Ascending aorta (tissue), 2 donors: ENCODE measurements at places on chromosomes 11 and 22.

- H3K27ac ChIP-seq, result no peak overlapping the region
- no peaks in the 10 kb centered on the region for H3K4me1 ChIP-seq
- no peak for DNase-seq
- no peak overlapping the region for H3K4me3 ChIP-seq
Observed at GRCh38 chr11:19393941-19394340, 153.2 kb upstream of the E2F8 start.

DNA sequence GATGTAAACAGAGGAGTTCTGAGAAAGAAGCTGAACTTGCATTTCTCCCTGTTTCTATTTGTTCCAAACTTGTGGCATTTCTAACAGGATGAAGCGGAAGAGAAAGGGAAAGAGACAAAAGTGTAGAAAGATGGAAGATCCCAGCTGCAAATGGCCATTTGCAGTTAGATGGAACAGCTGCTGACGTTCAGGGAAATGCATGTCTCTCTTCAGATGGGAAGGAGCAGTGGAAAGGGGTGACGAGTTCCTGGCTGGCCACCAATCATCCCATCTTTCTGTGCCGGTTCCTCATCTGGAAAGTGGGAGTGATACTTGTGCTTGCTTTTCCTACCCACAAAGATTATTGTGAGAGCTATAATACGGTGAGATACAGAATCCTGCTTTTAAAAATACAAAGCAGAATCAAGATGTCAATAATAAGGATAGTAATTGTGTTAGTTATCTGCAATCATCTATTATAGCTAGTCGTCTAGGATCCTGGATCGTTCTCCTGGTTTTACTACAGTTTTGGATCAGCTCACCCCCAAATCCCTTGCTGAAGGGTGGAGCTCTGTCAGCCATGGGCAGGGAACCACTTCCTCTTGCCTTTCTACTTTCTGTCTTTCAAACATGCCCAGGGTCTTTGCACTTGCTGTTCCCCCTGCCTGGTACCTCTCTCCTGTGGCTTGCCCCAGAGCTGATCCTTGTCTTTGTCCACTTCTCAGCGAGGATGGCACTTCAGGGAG is 1.2 kb upstream of the TIMP3 start:
- H3K4me1 ChIP-seq, result no peaks in the 10 kb centered on the region
- DNase-seq, result no peak
- H3K27ac ChIP-seq, result peak overlapping the region; percentile 77

DNA sequence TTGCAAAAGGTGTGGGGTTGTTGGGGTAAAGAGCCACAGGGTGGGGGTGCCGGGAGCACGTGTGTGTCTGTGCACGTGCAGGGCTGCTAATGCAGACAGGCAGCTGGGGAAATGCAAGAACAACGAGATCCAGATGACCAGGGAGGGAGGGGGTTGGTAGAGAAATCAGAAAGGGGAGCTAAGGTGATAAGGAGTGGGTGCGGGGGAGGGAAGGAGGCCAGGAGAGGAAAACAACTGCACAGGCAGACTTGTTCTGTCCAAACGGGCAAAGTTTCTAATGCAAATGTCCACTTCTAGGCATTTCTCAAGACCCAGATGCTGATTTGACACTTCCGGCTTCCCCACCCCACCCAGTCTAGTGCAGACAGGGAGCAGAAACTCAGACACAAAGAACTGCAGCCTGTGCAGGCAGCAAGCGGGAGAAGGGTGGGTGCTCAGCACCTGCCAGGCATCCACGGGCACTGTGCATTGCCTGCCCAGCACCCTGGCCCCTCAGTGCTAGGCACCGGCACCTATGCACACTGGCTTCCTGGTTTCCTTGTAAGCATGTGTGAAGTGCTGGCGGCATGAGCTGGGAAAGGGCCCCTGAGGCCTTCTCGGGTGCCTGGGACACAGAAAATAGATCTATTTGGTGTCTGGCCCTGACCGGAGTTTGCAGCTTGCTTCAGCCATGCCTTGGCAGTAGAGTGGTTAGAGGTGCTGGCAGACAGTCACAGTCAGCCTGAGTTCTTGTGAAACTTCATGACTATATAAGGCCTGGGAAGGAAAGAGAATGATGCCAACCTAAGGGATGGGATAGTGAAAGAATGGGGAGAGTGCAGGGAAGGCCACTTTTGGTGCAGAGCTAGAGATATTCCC is 220.1 kb upstream of the SORL1-AS1 start:
- no peak overlapping the region for H3K4me3 ChIP-seq
- H3K27ac ChIP-seq, result peak overlapping the region; percentile 72
- no peaks in the 10 kb centered on the region for H3K27me3 ChIP-seq

GRCh38 chr11:110728476-110728875 is 16.2 kb upstream of the ARHGAP20 start:
- no peak for DNase-seq
- no peaks in the 10 kb centered on the region for H3K36me3 ChIP-seq
- H3K27ac ChIP-seq, result no peak overlapping the region
- H3K4me3 ChIP-seq, result no peak overlapping the region
- no peaks in the 10 kb centered on the region for H3K4me1 ChIP-seq
- H3K27me3 ChIP-seq, result no peaks in the 10 kb centered on the region

- no peak overlapping the region for H3K4me3 ChIP-seq
- no peaks in the 10 kb centered on the region for H3K4me1 ChIP-seq
- DNase-seq, result no peak
- no peaks in the 10 kb centered on the region for H3K27me3 ChIP-seq
Observed at GRCh38 chr11:83554876-83555275, 268.7 kb upstream of the CCDC90B start.

- no peak overlapping the region for H3K4me3 ChIP-seq
- DNase-seq, result no peak
- no peaks in the 10 kb centered on the region for H3K4me1 ChIP-seq
Observed at GRCh38 chr11:132024587-132025295, 654.3 kb downstream of the NTM start.

DNA sequence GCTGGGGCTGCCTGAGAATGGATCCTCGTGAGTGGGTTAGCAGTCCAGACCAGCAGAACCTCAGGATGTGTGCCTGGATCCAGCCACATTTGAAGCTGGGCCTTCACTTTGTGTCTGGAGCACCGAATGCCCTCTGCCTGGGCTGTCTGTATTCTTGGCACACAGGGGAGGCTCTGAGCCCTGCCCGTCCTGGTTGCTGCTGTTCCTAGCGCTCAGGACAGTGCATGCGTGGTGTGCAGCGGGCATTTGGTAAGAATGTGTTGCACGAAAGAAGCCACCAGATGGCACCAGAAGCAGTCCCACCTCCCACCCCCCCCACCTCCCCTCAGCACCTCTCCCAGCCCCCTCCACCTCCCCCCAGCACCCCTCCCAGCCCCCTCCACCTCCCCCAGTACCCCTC is 4.1 kb upstream of the MAPK11 start:
- peaks cover 45% of the 10 kb centered on the region for H3K36me3 ChIP-seq
- H3K4me3 ChIP-seq, result no peak overlapping the region
- DNase-seq, result no peak

DNA sequence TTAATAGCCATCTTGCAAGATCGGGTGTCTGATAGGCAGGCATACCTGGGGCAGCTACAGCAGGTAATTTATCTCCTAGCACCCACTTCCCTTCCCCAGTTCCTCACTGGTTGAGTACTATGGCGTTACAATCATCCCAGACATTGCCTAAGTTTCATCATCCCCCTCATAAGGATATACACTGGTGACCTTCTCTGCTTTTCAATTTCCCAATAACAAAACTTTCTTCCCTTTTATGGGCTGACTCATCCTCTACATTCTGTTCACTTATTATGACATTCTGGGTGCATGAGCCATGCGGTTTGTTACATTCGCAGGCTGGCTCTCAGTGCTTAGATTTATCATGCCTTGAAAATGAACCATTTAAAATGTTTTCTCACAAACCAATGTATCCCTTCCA is 5.0 kb upstream of the MRPL11 start:
- DNase-seq, result no peak
- no peaks in the 10 kb centered on the region for H3K27me3 ChIP-seq
- H3K4me1 ChIP-seq, result no peaks in the 10 kb centered on the region
- H3K36me3 ChIP-seq, result no peaks in the 10 kb centered on the region
- H3K27ac ChIP-seq, result no peak overlapping the region

GRCh38 chr22:24986816-24987215 is 34.3 kb downstream of the KIAA1671 start:
- no peak overlapping the region for H3K4me3 ChIP-seq
- no peaks in the 10 kb centered on the region for H3K36me3 ChIP-seq
- no peak overlapping the region for H3K27ac ChIP-seq
- peaks cover 20% of the 10 kb centered on the region for H3K4me1 ChIP-seq
- no peak for DNase-seq
- H3K27me3 ChIP-seq, result no peaks in the 10 kb centered on the region

DNA sequence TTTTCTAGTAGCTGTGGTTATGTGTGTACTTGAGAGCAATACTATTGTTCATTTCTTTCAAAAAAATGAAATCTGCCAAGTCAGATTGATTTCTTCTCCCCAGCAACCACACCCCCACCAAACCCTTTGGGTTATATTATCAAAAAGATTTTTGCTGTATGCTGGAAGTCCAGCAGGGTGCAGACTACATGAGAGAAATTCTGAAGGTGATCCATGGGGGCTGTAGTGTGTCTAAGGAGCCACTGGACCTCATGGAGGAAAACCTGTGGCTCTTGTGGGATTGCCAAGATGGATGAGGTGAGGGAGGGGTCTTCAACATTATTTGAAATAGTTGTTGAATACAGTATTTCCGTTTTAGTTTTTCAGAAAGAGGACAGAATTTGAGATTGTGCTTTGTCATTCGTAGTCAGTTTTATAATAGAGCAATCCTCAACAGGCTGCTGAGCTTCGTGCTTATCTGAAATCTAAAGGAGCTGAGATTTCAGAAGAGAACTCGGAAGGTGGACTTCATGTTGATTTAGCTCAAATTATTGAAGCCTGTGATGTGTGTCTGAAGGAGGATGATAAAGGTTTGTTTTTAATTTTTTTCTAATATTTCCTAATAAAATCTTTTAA is 3.1 kb downstream of the EIF3M start:
- no peak overlapping the region for H3K4me3 ChIP-seq
- H3K27me3 ChIP-seq, result no peaks in the 10 kb centered on the region
- peaks cover 27% of the 10 kb centered on the region for H3K36me3 ChIP-seq
- no peak for DNase-seq
- H3K4me1 ChIP-seq, result peaks cover 7% of the 10 kb centered on the region

DNA sequence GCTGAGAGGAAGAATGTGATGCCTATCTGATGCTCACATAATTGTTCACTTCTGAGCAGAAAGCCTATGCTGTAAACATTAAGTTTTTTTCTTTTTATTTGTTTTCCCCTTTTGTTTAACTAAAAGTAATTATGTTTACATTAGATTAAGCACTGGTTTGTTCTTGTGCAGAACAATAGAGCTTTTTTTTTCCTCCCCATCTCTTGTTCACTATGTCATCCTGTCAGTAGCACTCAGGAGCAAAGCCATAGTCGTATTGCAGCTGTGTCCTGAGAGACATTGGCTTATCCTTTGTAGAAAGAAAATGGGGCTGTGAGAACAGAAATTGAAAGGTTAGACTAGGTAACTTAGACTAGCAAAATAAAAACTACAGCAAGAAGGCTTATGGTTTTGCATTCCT is 301.8 kb upstream of the RAG2 start:
- no peaks in the 10 kb centered on the region for H3K4me1 ChIP-seq
- no peak overlapping the region for H3K4me3 ChIP-seq
- no peaks in the 10 kb centered on the region for H3K27me3 ChIP-seq
- H3K36me3 ChIP-seq, result no peaks in the 10 kb centered on the region
- DNase-seq, result no peak

- H3K4me3 ChIP-seq, result no peak overlapping the region
- DNase-seq, result peak; percentile 53
- H3K27ac ChIP-seq, result no peak overlapping the region
- peaks cover 21% of the 10 kb centered on the region for H3K36me3 ChIP-seq
- no peaks in the 10 kb centered on the region for H3K27me3 ChIP-seq
- no peaks in the 10 kb centered on the region for H3K4me1 ChIP-seq
Observed at GRCh38 chr22:21450320-21450831, 16.8 kb upstream of the TMEM191C start.

DNA sequence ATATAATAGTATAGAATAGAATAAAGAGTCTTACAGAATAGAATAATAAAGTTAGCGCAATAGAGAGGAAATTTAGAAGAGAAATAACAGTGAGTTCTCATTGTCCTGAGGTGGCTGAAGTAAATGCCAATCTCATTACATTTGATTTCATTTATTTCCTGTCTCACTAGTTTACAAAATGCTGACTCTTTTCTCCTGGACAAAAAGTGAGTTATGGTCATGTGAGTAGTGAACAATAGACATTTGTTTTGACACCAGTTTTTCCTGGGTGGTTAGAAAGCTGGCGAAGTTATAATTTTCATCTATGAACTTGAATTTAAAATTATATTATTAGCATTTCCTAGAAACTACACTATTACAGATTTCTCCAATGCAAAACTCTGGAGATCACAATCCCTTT is 143.7 kb downstream of the TYR start:
- H3K4me3 ChIP-seq, result no peak overlapping the region
- H3K27ac ChIP-seq, result no peak overlapping the region
- H3K4me1 ChIP-seq, result no peaks in the 10 kb centered on the region
- DNase-seq, result no peak
- peaks cover 17% of the 10 kb centered on the region for H3K36me3 ChIP-seq
